NCI-H1436 treated with DMSO at 0.1 percent for 48 hours (cell line): ENCODE measurements at places on chromosomes 4 and X.

DNA sequence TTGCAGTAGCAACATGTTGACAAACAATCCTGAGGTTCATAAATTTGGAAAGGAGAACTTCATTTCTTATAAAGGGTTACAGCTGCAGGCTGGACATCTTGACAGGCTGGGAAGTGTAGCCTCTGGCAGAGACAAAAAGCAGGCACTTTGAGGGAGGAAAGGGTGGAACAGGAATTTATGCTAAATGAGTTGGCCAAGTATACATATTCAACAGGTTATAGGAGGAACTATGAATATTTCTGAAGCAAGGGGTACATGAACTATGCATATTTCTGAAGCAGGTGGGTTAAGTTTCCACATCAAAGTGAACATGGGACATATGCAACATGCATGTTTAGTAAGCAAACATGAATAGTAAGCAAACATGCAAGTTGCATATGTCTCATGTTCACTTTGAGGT lies 1.6 kb upstream of the ANTXR2 start:
- DNase-seq, result no peak

DNA sequence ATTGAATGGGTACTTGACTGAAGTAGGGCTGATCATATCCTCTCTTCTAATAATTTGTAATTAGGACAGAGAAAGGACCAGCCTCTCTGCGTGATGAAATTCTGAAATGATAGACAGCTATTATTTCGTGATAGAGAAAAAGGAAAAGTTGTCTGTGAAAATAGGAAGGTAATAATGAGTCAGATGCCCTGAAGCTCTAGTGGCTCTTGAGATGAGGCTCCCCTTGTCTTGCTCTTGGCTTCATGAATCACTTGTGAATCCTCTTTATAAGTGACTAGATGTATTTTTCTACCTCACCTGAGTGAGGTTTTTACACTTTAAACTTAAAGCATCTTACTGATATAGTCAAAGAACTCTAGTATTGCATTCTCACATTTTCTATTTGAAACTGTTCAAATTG lies 888.9 kb downstream of the PCDH18 start:
- DNase-seq, result no peak

- no peak for DNase-seq
Measured at GRCh38 chr4:10808591-10808990, 124.0 kb upstream of the CLNK start.

GRCh38 chr4:145881989-145882388 lies 56.6 kb downstream of the ZNF827 start:
- DNase-seq, result no peak

GRCh38 chr4:75566911-75567310 lies 11.0 kb downstream of the ODAPH start:
- DNase-seq, result no peak

DNA sequence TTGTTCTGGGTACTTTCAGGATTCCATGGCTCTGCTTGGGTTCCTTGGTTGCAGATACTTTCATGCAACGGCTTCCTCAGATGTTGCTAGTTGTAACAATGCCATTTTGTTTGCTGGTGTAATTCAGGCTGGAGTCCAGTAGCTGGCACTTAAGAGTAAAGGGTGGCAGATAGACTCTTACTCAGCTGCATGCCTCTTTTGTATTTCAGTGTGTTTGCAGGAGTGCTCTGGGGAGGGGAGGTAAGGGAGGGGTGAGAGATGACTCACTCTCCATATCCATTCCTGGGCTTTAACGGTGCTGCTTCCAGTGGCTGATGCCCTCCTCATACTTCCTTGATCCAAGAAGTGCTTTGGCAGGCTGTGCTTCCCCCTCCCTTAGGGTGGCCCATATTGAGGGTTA lies 155.2 kb downstream of the ZNF330 start:
- no peak for DNase-seq

DNA sequence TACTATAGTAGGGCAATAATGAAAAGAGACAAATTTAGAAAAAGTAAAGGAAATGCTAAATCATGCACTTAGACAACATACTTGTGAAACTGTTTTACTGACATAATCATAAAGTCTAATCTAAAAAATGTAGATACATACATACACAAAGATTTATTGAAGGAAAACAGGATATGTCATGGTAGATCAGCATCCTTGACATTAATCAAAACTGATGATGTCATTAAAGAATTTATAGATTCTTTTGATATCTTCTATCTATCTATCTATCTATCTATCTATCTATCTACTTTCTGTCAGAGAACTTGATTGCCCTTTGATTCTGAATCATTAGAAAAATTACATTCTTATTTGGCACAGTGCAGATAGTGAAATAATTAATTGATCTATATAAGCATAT lies 311.3 kb downstream of the CCSER1 start:
- no peak for DNase-seq

DNA sequence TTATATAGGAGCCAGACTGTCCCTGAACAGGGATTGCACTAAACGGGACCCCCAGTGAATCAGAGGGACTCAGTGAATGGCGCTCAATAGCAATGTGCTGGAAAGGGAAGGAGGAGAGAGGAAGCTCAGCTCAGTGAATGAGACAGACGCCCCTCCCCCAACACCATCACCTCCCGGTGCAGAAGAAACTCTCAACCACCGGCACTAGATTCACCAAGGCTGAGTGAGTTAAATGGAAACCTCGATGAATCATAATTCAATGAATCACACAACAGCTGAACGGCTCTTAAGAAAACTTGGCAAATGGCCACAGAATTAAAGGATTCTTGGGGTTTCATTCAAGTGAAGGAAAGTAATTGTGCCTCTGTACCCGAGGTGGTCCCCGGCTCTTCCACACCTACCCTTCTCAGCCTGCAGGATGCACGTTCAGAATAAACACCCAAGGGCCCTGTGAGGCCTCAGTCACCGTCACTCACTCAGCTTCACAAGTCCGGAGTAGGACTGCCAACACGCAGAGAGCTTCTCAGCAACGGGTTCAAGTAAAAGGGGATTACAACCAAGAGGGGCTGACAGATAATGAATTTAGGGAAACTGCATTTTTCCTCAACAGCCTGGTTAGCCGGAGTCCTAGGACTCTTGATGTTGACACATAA lies 29.3 kb downstream of the CRMP1 start:
- DNase-seq, result no peak

DNA sequence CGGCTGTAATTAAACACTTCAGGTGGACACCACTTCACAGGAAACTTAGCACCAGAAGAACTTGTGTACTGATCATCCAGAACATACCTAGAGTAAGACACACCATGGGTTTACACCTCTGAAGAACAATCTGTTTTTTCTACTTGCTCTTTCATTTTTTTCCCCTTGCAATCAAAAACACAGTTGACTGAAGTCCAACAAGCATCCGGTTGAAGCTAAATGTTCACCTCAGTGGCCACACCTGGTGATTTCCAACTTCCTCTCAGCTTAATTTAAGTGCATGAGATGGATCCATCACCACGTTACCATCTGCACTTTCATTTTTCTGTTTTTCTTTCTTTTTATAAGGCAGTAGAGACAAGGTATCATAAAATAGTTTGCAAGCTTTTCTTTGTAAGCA lies 4.9 kb upstream of the TXK start:
- DNase-seq, result no peak

- DNase-seq, result no peak
Measured at GRCh38 chr4:153366486-153366885, 22.0 kb downstream of the MND1 start.
